Stimulated activated CD4-positive, alpha-beta T cell treated with anti-CD3 and anti-CD28 coated beads, Interleukin-1b, Interleukin-23, amount 100 ng/mL, for 1 hour (primary cell): ENCODE measurements at places on chromosomes 3 and 15.

DNA sequence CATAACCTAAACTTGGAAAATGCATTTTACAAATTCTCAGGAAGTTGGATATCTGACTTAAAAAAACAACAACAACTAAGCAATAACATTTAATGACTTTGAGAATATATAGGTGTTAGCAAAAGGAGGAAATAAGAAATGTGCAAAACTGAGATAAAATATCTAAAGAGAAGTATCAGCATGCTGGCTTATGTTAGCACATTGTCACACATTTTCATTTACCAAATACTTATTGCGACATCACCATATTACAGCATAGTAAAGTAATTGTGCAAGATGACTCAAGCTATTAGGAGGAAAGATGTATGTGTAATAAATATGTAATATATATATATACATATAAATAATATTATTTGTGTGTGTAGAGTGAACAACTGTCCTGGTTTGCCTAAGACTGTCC lies 9.2 kb downstream of the PTX3 start:
- DNase-seq, result no peak

DNA sequence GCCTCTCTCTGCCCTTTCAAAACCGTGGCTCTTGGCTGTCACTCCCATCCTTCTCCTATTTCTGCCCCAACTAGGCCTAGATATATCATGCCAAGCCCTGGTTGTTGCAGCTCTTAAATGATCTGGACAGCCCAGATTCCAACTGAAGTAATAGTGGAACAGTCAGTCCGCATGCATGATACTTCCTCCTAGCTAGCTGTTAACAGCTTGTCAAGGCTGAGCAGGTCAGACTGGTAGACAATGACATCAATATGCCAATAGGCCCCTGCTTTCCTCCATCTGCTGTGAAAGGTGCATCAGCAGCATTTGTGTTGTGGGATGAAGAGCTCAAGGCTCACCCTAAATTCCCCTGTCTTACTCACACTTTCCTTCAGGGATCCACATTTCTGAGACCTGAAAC lies 527.7 kb upstream of the TGFBR2 start:
- no peak for DNase-seq

DNA sequence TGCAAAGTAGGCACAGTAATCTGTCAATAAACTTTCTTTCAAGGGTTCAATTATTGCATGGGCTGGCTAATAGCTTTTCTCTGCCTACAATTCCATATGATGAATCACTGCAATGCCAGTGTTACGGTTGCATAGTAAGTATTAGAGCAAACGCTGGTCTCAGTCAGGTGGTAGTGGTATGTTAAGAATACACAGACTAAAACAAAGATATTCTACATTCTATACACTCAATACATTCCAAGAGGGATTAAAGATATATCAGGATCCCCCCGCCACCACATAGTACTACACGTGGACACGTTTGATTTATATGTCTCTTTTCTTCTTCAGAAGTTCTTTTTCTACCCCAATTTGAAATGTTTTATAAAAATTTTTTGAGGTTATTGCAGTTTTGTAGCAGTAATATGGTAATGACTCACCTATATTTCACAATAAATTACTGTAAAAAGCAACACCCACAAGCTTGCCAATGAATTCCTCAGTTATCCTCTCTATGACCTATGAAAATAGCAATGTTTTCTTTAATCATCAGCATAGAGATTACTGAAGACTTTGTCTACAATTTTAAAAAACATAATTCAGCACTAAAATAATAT lies 68.2 kb downstream of the CD200R1L start:
- no peak for DNase-seq

DNA sequence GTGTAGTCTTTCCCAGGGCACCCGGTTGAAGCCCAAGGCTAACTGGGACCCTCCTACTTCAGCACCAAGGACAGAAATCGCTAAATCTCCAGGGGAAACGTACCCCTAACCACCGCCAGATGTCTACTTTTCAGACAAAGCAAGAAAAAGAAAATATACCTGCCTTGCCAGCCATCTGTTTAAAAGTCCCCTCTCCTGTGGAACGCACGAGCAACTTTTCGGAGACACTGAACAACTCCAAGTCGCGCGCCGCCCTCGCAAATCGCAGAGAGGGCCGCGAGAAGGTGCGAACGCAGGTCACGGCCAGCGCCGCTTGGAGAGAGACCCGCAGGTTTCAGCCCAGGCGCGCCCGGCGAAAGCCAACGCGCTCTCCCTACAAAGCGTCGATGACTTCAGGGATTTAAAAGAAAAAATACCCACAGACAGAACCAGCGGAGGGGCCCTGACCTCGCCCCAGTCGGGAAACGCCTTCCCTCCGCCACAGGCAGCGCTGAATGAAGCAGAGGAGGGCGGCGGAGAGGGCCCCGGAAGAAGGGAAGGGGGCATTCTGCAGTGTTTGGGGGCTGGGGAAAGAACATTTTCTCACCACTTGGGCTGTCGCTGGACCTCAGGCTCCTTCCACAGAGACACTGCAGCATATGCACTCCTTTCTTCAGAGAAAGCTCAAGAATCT lies 213.1 kb downstream of the FGF12 start:
- DNase-seq, result no peak

DNA sequence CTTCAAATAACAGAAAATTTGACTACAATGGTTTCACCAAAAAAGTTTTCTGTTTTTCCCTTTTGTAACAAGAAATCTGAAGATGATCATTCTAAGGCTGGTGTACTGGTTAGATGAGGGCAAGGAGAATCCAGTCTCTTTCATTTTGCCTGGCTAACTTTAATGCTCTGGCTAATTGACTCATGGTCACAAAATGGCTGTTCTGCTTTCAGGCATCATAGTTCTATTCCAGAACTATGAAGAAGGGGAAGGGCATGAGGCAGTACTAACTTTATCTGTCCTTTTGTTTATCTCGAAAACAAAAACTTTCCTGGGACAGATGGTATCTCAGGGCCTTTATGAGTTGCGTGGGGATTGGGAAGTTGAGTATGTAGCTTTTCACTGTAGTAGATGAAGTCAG lies 50.4 kb downstream of the SLC25A26 start:
- no peak for DNase-seq

- no peak for DNase-seq
Measured at GRCh38 chr15:31108836-31109235, 7.3 kb upstream of the TRPM1 start.

DNA sequence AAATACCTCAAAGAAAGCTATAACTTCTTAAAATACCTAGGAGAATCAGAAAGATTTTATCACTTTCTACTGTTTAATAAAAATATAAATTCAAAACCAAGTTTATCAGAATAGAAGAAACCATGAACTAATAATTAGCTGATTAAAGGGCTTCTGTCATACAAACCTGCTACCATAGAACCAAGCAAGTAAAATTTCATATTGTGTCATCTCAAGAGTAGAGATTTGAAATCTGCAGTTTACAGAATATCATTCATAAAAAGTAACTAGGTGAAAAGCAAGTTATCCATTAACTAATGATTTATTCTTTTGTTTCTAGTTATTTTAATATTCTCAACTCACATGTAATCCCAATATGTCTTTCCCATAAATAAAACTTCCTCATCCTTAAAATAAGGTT lies 36.8 kb upstream of the XXYLT1 start:
- no peak for DNase-seq

DNA sequence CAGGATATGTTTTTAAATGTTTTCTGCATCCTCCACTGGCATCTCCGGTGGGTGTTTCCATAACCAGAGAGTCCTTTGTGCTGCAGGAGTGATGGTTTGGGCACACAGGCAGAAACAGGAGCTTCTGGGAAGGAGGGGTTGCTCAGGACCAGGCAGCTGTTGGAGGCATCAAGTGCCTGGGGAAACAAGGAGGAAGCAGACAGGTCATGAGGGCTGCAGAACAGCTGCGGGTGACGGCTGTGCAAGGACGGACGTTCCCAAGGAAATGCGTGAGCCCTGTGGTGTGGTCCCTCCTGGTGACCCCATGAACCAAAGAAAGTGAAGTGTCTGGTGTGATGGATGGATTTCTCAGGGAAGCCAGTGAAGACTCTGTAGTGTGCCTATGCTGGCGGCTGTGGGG lies 61.2 kb upstream of the TNFAIP8L3 start:
- DNase-seq, result no peak
